Mesothelial cell of epicardium (in vitro differentiated cells): ENCODE measurements at places on chromosomes 12 and 14.

GRCh38 chr12:68899251-68899771, 33.7 kb downstream of the CPM start:
- DNase-seq: no peak

DNA sequence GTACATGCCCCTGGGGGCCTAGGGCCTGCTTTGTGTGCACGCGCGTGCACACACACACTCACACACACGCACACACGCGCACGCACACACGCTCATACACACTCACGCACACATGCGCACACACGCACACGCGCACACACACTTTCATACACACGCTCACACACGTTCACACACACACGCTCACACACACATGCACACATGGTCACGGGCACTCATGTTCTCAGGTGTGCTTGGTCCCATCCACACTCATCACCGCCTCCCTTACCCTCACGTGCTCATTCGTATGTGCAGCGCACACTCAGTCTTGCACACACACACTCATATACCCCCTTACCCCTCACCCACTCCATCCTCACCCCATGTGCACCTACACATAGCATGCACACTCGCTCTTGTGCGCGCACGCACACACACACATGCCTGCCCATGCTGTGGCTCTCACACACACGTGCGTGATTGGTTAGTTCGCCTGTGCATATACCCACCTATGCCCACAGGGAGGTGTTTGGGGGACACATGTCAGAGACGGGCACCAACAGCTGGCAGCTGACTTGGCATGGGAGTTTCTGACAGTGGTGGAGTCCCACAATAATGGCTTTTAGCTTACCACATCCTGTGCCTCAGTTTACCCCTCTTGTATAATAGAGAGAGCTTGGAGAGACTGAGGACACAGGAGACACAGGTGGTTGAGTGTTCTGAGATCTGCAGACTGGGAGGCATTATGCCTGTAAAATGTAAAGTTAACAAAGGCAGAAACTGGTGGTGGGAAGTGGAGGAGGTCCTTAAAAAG, 28.7 kb downstream of the TSPAN9 start:
- no peak for DNase-seq

GRCh38 chr12:257521-258321, 4.9 kb downstream of the SLC6A13 start:
- DNase-seq: no peak

DNA sequence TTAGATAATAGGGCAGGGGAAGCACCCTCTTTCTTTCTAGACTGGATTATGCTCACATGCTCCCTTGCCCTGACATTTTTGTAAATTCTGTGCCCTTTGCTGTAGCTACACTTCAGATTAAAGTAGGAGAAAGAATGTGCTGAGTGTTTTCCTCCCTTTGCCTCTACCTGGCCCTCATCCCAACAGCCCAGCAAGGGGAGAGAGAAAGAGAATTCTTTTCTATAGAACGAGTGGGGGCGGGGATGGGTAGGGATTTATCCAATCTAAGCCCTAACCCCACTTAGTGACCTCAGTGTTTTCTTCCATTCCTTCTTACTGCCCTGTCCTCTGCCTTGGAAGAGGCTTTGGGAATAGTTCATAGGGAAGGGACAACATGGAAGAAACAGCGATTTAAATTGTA, 13.5 kb downstream of the GPR84 start:
- no peak for DNase-seq

DNA sequence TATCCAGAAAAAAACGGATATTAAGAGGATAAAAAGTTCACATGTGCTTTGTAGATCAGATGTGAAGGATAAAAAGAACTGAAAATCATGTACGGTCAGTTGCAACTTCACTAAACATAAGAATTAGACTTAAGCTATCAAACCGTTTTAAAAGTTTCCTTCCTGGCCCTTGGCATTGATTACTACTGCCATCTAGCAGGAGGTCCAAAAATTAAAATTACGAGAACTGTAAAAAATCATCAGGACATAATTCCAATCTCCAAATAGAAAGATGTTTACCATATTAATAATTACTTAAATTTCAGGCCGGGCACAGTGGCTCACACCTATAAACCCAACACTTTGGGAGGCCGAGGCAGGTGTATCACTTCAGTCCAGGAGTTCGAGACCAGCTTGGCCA, 7.9 kb downstream of the WDR89 start:
- no peak for DNase-seq
